Frontal cortex (tissue), 4 donors: ENCODE measurements at places on chromosomes 5 and 9. TPM values are rescaled to one million over a fixed set of nuclear protein-coding genes. Genes with fewer than 3 reads are reported as not detected.

DNA sequence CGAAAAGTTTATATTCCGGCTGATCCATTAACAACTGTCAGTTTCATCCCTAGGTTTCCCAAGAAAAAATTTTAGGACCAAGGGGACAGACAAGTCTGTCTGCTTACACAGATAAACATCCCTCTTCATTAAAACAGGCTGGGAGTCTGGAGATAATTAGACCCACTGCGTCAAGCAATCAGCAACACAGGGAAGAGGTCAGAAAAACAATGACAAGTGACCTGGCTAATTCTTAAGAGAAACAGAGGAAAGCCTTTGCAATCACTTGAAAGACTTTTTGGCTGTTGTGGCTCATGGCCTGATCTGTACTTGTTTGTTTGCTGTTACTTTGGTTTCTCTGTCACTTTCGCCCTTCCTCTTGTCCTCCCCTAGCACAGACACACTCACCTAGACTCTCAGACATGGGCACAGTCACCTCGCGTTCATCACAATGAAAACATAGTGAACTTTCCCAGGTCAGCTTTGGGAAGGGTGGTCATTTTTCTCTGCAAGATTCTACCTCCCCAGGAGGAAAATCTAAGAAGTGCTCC lies 2.9 kb upstream of the CCDC192 start:
- no peak for DNase-seq

- no peak for DNase-seq
Observed at GRCh38 chr9:115137526-115137925, 19.6 kb upstream of the TNC start.

DNA sequence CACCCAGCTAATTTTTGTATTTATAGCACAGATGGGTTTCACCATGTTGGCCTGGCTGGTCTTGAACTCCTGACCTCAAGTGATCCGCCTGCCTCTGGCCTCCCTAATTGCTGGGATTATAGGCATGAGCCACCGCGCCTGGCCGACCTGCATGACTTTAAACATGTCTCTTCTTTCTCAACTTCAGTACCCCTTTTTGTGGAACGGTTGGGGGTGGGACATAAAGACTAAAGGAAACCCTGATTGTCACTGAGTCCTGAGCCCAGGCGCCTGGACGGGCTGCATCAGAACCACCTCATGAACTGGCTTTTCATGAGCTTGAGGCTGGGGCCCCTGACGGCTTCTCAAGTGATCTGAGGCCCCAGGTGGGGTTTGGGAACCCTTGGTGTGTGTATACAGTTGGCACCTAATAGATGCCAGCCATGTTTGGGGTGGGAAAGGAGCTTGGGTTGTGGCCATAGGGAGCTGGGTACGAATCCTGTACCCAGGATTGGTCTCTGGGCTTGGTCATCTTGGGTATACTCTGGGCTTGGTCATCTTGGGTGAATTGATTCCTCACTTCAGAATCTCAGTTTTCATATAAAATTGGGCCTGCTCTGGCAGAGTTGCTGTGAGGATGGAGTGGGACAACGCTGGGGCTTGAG lies 2.2 kb downstream of the GRK6 start:
- DNase-seq = no peak

Gene TMC1
- total RNA-seq = 0.82 TPM

DNA sequence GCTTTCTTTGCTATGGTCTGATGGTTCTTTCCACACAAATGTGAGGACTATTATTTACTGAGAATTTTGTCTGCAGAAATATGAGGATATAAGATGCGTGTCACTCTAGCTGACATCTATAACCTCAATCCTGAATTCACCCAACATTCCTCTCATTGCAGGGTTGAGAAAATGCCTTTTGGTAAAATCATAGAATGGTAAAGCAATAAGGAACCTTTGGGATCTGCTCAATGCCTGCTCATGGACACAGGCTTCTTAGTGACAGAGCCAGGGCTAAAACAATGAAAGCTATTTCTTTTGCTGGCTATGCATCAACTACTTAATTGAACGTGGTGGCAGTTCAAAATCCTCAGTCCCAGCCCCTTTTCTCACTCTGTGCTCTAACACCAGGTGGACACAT lies 199.6 kb downstream of the GAS1 start:
- DNase-seq = no peak

- DNase-seq = no peak
Observed at GRCh38 chr9:100555471-100555870, 22.4 kb upstream of the CAVIN4 start.

DNA sequence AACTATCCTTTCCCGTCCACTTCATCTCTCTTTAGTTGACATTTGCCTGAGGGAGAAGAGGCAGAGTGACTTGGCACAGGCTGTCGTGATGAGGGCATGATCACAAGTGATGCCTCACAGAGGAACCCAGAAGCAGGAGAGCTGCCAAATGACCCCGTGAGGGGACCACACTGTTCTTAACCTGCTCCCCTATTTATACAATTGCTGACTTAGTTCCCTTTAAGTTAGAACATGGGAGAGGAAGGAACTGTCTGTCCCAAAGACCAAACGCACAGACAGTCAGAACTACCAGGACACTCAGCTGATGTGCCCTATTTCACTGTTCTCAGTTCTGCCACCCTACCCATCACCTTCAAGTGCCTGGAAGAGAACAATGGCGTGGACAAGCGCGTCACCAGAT lies 73.7 kb downstream of the SLC1A3 start:
- no peak for DNase-seq

DNA sequence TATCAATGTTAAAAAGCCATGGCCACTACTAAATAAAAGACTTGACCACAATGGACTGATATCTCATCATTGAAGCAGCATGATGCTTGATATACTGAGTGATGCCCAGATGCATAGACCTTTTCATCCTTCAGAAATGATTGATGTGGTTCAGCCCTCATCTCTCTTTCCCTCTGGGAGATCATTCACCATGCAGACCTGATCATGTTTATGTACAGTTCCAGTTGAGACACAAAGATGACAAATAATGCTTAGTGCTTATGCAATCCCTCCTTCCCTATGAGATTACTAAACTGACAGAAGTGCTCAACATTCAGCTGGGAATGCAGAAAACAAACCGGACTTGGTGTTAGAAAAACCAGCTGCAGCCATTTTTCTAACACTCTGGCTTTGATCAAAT lies 91.9 kb upstream of the TLR4 start:
- no peak for DNase-seq

DNA sequence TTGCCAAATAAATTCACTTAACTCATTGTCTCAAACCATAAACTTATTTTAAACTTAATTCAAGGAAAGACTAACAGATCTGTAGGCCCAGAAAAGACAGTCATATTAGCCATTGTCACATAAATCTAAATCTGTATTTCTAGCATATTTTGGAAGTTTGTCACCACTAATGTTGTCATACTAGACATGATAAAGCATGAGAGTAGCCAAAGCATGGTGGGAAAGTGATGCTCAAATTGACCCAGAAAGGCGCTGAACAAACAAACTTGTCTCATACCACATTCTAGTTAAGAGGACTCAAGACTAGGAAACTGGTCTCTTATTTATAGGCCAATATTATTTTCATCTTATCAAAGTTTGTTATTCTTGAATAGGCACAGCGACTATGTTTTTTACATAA lies 99.4 kb downstream of the VCAN start:
- DNase-seq = no peak

Gene OR1Q1
- not detected for total RNA-seq

Gene SLC31A2
- total RNA-seq = 6.9 TPM

DNA sequence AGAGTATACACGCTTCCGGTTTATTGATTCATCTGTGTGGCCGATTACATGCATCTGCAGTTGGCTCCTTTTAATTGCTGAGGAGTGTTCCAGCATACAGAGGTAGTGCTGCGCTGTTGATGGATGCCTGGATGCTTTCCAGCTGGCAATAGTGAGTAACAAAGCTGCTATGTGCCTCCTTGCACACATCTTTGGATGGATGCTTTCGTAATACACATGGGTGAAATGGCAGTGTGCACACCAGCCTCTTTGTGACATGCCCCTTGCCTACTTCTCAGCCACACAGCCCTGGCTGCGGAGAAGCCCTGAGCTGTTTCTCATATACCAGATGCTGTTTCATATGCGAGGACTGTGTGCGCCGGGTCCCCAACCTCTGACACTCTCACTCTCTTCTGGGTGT lies 151.0 kb downstream of the GADD45G start:
- DNase-seq = no peak

GRCh38 chr5:74372502-74373064 lies 267.9 kb downstream of the ENC1 start:
- no peak for DNase-seq

Gene PCDHGA8
- 5.7 TPM for total RNA-seq

DNA sequence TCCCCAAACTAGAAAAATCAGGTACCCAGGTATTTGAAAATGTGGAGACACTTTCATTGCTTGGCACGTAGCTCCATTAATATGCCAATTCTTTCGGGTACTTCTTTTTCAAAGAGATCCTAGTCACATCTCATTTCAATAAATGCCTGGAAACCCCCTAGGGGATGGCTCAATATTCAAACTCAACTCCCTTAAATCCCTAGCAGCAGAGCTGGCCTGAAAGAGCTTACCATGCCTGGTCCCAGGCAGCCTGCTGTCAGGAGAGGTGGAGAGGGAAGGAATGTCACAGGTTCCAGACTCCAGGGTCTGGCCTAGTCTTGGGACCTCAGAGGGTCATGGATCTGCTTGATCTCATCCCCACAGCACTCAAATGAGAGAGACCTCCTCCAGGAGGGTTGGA lies 187.1 kb downstream of the SPOCK1 start:
- DNase-seq = no peak

- no peak for DNase-seq
Observed at GRCh38 chr5:146751781-146752401, 126.7 kb downstream of the PPP2R2B start.

DNA sequence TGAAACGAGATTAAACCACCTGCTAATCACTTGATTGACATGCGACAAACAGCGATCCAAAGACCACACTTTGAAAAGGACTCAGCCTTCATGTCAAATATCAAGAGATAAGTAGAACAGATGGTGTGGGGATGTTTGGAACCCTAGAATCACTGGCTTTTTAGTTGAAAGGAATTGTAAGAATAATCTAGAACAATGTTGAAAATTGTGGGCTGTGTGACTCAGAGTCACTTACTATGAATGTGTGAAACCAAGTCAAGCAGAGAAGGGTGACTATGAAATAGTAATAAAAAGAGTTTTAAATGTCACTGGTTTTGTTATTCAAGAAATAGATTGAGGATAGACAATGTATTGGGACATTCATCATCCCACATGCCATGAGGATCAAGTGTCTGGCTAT lies 14.1 kb upstream of the C1QTNF3 start:
- DNase-seq = no peak

GRCh38 chr5:17302604-17303003 lies 85.2 kb downstream of the BASP1 start:
- DNase-seq = no peak

Gene VAV2
- 31.0 TPM for total RNA-seq

DNA sequence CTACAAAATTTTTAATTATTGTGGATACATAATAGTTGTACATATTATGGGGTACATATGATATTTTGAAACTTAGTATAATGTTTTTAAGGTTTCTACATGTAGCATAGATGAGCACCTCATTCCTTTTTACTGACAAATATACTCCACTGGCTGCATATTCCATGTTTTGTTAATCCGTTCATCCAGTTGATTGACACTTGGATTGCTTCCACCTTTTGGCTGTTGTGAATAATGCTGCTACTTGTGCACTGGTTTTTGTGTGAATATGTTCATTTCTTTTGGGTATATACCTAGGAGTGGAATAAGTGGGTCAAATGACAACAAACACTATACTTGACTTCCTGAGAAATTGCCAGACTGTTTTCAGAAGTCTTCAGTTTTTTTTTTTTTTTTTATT lies 2.8 kb upstream of the ENTREP1 start:
- DNase-seq = no peak

Gene FOXD1
- total RNA-seq = 0.82 TPM
